Fibroblast of the conjunctiva (primary cell): ENCODE measurements at places on chromosomes 6 and 20.

DNA sequence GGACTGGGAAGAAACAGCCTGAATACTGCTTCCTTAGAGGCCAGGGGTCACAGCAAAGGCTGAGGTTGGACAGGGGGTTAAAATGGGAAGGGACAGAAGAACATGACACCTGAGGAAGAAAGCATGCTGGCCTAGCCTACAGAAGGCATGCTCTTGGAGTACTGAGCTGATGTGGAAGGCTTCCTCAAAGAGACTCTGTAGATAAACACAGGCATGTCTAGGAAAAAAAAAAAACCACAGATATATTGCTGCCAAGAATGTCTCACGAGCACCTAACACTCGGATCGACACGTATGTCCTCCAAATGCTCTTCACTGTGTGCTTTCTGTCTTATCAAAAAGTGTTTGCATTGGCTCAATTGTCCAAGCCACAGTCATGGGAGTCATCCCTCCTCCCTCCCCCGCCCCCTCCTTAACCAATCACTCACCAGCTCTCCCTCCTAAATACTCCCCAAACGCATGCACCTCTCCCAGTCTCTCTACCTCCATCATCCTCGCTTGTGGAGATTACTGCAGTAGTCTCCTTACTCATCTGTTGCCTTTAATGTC is 101.1 kb upstream of the LRFN2 start:
- DNase-seq: no peak

DNA sequence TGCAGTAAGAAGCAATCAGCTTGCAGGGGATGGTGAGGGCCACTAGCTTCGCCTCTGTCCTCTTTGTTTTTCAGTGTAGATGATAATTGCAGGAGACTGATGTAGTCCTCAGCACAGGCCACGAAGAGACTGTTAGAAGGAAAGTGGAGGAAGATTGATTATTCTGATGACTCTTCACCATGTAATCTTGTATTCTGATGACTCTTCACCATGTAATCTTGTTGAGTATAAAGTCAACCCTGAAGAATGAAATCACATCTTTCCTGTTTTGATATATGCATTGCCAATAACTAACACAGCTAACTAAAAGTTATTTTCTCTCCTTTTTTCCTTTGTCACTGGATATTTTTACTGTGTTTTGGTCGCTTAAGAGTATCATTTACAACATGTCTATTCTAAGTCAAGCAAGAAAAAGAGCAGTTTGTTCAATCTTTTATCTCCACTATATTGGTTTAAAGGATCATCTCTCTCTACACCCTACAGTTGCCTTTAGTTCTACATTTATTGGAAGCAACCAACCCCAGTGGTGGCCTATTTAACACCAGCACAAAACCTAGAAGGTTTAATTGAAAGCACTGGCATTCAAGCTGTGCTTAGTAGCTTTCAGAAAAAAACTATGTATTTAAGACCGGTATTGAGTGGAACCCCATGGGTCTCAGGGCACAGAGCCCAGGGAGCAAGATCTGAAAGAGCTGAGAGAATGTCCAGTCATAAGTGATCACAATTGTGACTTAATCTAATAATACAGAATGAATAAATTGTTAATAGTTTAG is 107.2 kb upstream of the BTBD3 start:
- DNase-seq: peak; percentile 24

- DNase-seq: no peak
Observed at GRCh38 chr6:81169166-81169565, 583.3 kb downstream of the TENT5A start.

- no peak for DNase-seq
Observed at GRCh38 chr6:5518936-5519491, 257.7 kb downstream of the FARS2 start.

- DNase-seq: no peak
Observed at GRCh38 chr6:83169511-83169910, 23.6 kb downstream of the PGM3 start.

- no peak for DNase-seq
Observed at GRCh38 chr6:133939778-133940667, 13.0 kb upstream of the TBPL1 start.

- DNase-seq: no peak
Observed at GRCh38 chr20:44273231-44274215, 26.4 kb downstream of the GDAP1L1 start.

- no peak for DNase-seq
Observed at GRCh38 chr6:52306972-52307870, 22.7 kb upstream of the MCM3 start.

DNA sequence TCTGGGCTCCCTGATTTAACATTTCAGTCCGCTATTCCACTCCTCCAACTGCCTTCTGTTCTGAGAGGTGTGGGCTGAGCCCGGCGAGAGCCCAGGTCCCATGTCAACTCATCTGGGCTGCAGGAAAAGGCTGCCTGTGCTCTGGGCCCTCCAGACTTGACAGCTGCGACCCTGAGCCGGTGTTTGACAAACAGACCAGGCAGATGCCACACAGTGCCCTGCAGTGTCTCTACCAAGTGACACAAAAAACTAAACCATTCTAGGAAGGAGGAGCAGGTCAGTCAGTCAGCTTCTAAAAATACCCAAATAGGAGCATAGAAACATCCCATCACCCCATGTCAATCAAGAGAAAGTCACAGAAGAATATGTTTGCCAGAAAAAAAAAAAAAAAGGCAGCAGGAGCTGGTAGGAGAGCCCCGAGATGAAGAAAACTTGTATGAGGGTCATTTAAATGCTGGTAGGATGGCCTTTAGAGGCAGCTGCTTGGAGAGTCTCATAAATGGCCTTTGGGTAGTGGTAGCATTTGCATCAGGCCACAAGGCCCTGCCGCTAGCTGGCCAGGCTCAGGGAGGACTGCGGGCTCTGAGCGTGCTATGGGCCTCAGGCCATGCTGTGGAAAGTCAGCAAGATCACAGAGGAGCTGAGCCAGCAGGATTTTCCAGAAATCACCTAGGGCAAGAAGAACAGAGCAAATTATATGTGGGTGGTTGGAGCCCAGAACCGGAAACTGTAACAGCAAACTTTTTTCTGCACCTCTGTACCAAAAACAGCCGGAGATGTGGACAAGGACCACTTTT is 36.6 kb upstream of the GFOD1 start:
- DNase-seq: no peak

- no peak for DNase-seq
Observed at GRCh38 chr20:12327205-12327604, 409.5 kb downstream of the BTBD3 start.

DNA sequence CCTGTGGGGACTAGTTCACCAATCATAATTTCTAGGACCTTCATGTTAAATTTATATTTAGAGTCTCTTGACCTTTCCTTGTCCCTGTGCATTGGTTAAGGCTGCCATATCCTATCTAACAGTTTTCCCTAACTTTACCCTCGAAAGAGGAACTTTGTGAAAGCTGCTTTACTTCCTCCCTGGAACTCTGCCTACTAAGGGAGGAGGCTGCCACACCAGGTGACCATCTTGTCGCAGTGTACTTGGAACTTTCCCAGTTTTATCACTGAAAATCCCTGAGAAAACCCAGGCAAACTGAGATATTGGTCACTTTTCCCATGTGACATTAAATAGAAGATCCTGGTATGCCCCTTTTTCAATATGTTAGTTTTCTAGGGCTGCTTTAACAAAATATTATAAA is 317.6 kb upstream of the TSHZ2 start:
- no peak for DNase-seq

GRCh38 chr6:88872962-88873361 is 90.5 kb downstream of the RNGTT start:
- DNase-seq: no peak

- no peak for DNase-seq
Observed at GRCh38 chr6:41715795-41716515, 19.5 kb downstream of the TFEB start.

DNA sequence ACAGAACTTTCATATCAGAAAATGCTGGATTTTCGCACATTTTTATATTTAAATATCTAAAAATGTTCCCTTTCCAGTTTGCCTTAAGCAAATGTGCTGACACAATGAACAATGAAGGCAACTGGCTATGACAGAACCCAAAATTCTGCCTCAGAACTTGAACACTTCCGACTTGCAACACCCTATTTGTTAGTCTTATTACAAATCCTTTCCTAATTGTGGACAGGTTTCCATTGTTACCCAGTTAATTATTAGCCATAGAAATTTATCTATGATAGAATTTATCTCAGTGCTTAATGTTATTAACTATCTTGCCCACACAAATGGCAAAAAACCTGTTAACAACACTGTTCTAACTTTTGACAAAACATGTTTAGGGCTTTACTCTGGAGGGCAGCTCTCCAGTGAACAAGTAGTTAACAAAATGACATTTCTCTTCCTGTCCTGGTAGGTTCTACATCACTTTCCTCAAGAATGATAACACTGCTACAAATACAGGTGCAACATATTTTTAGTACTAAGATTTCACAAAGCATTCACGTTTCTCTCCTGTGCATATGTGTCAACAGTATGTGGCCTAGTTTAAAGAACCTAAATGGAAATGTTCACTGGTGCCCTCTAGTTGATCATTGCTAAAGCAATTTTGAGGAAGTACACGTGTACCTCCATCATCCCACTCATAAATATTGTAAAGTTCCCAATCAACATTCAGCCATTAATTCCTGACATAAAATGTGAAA is 58.4 kb downstream of the HIVEP2 start:
- DNase-seq: peak; percentile 32

DNA sequence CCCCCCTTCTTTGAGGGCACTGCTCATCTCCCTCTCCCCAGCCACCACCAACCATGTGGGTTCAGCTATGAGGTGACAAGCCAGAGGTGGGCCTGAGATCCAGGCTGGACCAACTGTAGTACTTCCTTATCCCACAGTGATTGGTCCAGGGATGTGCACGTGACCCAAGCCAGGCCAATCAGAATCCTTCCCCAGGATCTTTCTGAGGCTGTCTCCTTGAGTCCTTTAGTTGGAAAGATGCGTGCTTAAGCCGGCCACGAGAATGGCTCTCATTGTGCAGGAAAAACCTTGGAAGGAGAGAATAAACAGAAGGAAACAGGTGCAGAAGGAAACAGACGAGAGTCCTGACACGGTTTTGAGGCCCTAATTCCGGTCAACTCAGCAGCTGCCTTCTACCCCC is 39.2 kb downstream of the ZC3H12D start:
- DNase-seq: no peak

GRCh38 chr20:31859998-31860380 is 10.3 kb downstream of the DUSP15 start:
- no peak for DNase-seq

DNA sequence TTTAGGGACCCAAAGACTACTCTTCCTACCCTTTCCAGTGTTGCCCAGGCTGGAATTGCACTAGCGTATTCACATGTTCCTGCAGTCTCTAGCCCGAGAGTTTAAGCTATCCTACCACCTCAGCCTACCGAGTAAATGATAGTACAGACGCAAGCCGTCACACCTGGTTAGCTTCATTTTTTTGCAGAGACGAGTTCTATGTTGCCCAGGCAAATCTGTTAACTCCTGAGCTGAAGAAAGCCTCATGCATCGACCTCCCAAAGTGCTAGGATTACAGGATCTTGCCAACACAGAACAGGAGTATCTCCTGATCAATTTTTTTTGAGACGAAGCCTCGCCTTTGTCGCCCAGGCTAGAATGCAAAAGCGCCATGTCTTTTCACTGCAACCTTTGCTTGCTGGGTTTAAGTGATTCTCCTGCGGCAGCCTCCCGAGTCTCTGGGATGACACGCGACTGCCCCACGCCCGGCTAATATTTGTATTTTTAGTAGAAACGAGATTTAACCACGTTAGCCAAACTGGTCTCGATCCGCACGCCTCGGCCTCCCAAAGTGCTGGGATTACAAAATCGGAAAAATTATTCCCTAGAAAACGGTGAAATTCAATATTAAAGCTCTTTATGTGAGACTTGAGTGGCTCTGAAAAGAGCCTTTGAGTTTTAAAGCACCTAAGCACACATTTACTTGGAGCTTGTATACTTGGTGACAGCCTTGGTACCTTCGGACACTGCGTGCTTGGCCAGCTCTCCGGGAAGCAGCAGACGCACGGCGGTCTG is 128.5 kb downstream of the HFE start:
- DNase-seq: no peak

- no peak for DNase-seq
Observed at GRCh38 chr6:36679043-36679833, 724 bp downstream of the CDKN1A start.

GRCh38 chr6:16488813-16489212 is 250.4 kb downstream of the GMPR start:
- no peak for DNase-seq

GRCh38 chr6:44735630-44735963 is 348.1 kb downstream of the CDC5L start:
- no peak for DNase-seq

DNA sequence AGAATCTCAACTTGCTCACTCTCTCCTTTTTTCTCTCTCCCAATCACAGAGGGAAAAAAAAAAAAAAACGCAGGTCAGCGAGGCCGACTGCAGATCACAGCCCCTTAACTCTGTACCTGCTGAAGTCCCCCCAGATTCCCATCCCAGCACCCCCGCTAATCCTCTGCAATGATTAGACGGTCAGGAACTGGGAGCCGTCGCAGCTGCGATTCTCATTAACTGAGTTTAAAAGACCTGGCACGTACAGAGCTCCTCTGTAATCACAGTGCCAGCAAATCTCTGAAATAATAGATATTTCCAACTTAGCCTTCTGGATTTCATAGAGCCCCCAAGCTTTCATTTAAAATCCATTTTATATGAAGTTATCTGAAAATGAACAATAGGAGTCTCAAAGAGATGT is 84.4 kb downstream of the ANKRD60 start:
- DNase-seq: no peak

DNA sequence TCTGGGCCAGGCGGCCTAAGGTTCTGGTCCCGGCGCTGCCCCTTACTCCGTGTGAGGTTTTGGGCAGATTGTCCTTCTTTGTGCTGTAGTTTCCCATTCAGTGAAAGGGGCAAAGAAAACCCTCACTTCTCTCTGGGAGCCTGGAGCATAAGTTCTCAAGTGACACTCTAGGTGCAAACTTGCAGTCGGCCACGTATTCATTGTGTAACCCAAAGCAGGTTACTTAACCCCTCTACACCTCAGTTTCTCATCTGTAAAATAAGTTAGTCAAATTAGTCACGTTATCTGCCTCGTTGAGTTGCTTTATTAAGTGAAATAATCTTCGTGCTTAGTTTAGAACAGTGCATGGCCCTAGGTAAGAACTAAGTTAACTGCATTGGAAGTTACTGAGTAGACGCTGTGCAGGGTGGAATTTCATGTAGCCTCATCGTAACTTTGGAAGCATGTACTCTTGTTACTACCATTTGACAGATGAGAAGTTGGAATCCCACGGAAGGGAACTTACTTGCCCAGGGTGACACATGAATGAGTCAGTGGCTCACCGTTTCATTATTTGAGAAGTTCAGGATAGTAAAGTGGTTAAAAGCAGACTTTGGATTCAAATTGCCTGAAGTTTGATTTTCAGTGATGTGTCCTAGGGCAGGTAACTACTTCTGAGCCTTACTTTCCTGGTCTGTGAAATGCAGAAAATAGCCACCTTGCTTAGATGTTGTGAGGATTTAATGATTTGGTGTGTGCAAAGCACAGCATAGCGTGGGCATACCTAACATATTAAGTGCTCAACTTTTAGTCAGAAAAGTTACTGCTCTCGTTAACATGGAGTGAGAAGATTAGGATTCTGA is 556 bp upstream of the MROH8 start:
- DNase-seq: no peak

GRCh38 chr6:70538376-70538775 is 28.4 kb upstream of the SDHAF4 start:
- DNase-seq: no peak
